Activated T-helper 1 cell treated with Interleukin-2 at 50 U/mL for 16 hours (primary cell): ENCODE measurements at places on chromosomes 3 and 15.

DNA sequence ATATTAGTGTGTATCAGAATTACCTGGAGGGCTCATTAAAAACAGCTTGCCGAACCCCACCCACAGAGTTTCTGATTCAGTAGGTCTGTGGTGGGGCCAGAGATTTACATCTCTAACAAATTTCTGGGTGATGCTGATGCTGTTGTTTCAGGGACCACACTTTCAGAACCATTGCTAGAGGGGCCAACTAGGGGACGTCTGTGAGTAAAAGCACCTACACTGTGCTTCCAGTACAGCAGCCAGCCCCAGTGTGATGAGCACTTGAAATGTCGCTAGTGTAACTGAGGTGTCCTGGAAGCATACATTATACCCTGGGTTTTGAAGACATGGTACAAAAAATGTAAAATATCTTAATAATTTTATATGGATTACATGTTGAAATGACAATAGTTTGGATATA is 33.0 kb downstream of the AGTR1 start:
- no peak for DNase-seq

- no peak for DNase-seq
Observed at GRCh38 chr15:48905847-48906246, 27.9 kb downstream of the EID1 start.

DNA sequence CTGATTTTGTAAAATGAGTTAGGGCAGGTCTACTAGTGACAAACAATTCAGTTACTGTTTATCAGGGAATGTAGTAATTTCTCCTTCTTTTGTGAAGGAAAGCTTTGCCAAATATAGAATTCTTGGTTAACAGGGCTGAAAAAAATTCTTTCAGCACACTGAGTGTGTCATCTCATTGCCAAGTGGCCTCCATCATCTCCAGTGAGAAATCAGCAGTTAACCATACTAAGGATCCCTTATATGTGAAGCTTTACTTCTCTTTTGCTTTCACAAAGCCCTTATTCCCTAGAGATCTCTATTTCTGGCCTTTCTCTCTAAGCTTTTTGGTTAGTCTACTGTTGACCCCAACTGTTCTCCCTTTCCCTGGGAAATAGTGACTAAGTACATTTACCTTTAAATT is 269.1 kb downstream of the SCAPER start:
- no peak for DNase-seq

DNA sequence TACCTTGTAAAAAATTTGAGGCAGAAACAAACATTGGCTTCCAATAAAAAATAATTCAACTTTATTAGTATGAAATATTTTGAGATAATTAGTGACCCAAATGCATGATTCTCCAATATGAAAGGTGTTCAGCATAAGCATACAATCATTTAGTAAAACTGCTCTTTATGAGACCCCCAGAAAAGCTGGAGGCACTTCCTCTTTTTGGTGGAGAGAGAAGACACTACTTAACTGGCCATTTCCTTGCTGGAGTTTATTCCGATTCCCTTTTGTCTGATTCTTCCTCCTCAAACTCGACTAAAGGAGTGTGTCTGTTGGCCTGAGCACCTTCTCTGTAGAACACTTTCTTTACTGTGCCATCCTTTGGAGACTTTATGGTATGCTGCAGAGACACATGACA is 34.8 kb upstream of the DCUN1D1 start:
- DNase-seq: no peak

DNA sequence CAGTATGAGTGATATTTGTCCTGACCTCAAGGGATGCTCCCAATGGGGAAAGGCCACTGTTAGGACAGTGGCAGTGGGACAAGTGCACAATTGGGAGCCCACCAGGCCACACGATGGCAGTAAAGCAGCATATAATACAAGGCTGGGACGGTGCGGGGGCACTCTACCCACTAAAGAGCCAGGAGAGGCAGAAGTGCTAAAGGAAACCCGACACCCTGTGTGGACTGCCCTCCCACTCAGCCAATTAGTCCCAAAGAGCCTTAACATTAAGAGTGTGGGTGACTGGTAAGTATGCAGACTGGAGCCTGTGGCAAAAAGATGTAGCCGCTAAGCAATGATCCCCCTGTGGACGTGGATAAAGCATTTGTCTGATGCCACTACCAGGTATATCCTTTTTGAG is 8.2 kb upstream of the ZNF589 start:
- peak; percentile 13 for DNase-seq

DNA sequence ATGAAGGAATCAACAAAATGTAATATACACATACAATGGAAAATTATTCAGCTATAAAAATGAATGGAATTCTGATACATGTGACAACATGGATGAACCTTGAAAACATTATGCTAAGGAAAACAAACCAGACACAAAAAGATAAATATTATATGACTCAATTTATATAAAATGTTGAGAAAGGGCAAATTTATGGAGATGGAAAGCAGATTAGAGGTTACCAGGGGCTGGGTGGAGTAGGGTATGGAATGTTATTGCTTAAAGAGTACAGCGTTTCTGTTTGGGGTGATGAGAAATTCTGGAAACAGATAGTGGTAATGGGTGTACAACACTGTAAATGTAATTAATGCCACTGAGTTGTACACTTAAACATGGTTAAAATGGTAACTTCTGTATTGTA is 50.9 kb downstream of the EMC4 start:
- no peak for DNase-seq

DNA sequence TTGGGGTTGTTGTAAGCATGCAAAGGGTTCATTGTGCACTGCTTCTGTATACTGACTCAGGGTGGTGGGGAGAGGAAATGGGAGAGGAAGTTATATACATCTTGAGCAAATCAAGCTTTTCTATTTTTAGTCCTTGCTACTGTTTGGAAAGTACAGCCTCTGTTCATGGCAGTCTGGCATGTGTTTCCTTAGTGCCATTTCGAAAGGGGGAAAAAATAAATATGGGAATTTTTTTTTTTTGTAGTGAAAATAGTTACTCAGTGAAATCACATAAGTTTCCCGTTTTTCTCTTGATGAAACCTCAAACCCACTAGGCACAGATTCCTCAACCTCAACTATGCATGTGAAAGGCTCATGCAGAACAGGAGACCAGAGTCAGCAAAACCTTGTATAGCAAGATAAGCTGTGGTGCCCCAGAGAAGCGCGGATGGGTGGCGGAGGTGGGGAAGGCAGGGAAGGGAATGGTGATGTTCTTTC is 353.3 kb downstream of the LPP start:
- DNase-seq: no peak

DNA sequence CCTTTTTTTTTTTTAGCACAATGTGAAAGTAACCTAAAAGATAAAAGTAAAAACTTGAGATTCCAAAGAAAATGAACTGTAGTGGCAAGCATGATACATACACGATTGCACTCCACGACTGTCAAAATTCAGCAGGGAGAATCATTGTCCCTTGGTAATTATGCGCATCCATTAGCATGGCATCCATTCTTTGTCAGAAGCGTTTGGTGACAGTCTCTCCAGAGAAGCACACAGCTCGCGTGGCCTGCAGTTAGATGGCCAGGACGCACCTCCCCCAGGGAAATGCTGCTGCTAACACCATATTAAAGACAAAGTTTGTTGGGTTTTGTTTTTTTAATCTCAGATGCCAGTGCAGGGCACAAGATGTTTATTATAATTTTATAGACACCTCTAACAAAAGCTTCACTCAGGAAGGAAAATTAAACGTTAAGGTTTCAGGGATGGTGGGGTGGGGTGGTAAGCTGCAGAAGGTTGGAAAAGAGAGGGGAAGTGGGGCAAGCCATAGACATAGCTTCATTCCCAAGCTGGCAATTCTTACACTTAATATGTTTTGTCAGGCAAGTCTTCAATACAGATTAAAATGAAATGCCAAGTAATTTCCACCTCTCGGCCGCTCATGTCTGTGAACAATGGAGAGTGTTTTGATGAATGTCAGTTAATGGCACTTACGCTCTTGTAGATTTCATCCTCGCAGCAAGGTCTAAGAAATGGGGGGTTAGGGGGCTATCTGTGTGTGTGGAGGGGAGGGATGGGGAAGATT is 142.8 kb upstream of the TOPAZ1 start:
- no peak for DNase-seq

DNA sequence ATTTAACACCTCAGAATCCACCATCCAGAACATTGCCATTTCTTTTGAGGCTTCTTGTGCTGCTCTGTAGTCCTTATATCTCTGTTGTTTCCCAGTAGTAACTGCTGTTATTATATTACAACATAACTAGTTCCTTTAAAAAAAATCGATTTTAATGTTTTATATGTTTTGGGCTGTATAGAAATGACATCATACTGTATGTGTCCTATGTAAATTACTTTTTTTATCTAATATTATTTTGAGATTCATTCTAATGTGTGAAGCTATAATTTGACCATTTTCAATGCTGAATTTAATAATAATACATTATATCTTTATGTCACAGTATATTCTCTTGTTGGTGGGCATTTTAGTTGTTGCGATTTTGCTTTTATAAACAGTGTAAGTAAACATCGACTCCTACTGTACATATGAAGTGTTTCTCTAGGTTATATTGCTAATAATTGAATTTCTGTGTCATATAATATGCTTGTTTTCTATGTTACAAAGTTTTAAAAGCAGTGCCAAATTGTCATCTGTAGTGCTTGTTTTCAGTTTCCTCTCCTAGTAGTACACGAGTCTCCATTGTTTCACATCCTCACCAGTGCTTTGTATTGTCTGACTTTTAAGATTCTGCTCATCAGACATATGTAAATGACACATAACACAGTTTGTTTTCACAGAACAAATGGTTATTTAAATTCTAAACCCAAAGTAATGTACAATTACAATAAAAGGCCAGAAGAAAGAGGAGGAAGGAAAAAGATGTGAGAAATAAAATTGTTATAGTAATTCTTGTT is 172.0 kb upstream of the LRRFIP2 start:
- DNase-seq: no peak

GRCh38 chr3:39185326-39185958 is 7.0 kb downstream of the XIRP1 start:
- no peak for DNase-seq

GRCh38 chr15:34588046-34588674 is 4.7 kb upstream of the GOLGA8B start:
- DNase-seq: peak; percentile 22

GRCh38 chr3:123779655-123780231 is 104.4 kb downstream of the MYLK start:
- no peak for DNase-seq

GRCh38 chr3:134320749-134321148 is 53.5 kb downstream of the AMOTL2 start:
- no peak for DNase-seq

GRCh38 chr3:145899241-145899640 is 261.7 kb downstream of the PLOD2 start:
- no peak for DNase-seq

GRCh38 chr3:112374333-112374734 is 41.4 kb downstream of the CD200 start:
- DNase-seq: no peak

DNA sequence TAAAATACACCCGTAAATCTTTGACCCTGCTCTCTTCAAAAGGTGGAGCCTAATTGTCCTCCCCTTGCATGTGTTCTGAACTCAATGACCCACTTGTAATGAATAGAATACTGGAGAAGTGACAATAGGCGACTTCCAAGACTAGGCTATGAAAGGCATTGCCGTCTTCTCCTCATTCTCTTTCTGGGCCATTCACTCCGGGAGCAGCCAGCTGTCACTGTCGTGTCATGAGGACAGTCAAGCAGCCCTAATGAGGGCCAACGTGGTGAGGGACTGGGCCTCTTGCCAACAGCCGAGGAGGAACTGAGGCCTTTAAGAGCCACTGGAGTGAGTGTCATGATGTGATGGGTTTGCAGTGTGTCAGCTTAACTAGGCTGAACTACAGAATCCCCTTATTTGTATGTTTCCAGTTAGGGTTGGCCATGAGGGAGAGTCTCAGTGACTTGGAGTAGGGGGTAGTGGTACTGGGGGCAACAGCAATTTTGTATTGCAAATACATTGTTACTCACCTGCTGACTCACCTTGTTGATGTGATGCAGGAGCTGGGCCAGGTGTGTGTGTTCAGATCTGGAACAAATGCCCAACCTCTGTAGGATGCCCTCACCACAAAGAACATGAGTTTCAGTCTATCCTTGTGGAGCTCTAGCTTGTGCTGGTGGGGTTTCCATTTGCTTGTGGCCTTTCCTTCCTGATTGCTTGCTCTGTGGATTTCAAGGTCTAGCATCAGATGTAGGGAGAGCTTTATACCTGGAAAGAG is 188.5 kb upstream of the PROK2 start:
- no peak for DNase-seq

GRCh38 chr3:64385277-64385676 is 160.0 kb upstream of the PRICKLE2 start:
- no peak for DNase-seq

DNA sequence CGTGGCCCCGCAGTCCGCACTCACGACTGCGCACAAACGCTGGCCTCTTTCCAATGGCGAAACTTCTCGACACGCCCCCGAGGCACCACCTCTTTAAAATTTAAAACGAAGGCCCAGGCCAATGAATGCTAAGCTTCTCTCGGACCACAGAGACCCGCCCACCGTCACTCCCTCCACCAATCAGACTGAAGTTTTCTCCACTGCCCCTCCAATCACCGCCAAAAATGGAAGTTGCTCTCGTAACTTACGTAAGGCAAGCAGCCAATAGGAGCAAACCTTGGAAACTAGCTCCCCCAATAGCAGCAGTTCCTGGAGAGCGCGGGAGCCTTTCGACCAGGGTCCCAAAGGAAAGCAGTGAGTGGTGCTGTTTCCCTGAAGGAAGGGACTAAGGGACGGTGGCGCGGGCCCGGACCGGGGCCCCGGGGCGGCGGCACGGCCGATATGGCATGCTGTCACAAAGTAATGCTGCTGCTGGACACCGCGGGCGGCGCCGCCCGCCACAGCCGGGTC is at the start of gene TICRR:
TICRR (plus strand) TSS at position 324 of the 510 bp plus-strand sequence; CDS start at position 442, 118 bp downstream.
- DNase-seq: peak; percentile 87

DNA sequence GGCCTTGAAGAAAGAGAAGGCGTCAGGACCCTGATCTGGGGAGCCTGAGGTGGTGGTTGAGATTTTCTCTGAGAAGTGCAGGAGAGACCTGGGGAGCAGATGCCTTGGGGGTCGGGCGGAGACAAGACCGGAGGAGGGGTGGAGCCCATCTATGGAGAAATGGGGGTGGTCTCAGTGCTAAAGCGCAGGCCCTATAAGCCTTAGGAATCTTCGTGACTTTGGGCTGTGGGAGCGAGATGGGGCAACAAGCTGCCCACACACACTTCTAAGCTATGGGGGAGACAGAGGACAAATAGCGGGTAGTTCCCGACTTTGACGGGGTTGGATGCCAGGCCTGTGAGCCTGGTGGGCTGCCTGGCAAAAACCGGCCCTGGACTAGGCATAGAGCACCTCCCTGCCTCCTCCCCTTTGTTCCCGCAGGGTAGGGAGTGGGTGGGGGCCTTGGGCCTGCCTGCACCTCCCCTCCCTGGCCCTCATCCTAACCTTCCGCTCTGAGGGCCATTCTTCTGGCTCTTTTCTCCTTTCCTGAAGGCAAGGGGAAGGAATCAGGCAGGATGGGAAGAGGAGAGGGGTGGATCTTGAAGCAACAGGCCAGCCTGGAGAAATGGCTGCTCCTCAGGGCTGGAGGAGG is 880 bp downstream of the NISCH start:
- DNase-seq: no peak

- DNase-seq: no peak
Observed at GRCh38 chr3:144415492-144415891, 443.9 kb downstream of the DIPK2A start.
